ENCODE measurements at places on chromosomes 13 and 19.

DNA sequence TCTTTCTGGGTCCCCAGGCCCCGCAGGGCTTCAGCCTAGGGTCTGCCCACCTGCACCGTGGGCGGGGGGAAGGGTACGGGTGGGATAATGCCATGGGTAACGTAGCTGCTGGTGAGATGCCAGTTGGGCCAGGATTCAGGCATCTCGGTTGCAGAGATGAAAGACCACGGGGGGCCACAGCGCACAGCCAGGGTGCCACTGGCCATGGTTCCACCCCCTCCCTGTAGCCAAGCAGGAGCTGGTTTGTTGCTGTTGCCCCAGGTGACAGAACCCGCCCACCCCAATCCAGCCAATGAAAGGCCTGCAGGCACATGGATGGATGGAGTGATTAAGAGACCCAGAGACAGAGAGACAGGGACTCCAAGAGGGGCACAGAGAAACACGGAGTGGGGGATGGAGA, 1.0 kb upstream of the CGB7 start:
- H3K36me3 ChIP-seq: no peaks in the 10 kb centered on the region
- no peak overlapping the region for H3K27ac ChIP-seq
- H3K4me3 ChIP-seq: no peak overlapping the region
- no peaks in the 10 kb centered on the region for H3K27me3 ChIP-seq
- H3K4me1 ChIP-seq: peaks cover 23% of the 10 kb centered on the region

DNA sequence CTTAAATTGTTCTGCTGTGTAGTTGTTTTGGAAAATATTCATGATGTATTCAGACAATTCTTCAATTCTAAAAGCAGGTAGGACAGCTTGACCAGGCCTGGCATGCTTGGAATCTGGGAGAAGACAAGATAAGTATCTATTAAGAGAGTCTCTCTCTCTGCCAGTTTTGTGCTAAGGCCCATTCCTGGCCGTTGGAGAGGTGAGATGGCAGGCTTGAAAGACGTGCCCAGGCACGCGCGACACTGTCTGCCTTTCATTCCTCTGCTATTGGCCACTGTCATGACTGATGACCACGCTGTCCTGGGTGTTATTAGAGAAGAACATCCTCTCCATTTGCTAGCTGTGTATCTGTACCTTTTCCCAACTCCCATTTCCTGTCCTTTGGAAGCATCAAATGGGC, 90.3 kb downstream of the LHFPL6 start:
- DNase-seq: no peak
- H3K4me1 ChIP-seq: peaks cover 4% of the 10 kb centered on the region
- no peak overlapping the region for H3K4me3 ChIP-seq

DNA sequence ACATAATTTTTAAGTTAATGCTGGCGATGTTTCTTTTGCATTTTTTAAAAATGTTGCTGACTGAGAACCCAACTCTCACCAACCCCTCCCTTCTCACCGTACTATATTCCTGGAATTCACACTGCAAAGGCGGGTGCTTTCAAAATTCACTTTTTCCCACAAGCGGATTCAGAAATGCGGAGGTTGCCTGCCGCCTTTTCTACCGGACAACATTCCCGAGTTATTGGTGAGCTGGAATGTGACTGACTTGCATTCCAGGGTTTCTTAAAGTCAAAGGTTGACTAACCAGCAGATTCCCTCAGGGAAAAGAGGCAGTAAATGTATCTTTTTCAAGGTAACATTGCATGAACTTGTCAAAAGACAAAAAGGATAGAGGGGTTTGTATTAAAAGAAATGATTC, 113.3 kb downstream of the RAB20 start:
- no peak overlapping the region for H3K4me3 ChIP-seq
- peaks cover 36% of the 10 kb centered on the region for H3K4me1 ChIP-seq
- peak; percentile 98 for DNase-seq
- H3K36me3 ChIP-seq: peaks cover 72% of the 10 kb centered on the region

DNA sequence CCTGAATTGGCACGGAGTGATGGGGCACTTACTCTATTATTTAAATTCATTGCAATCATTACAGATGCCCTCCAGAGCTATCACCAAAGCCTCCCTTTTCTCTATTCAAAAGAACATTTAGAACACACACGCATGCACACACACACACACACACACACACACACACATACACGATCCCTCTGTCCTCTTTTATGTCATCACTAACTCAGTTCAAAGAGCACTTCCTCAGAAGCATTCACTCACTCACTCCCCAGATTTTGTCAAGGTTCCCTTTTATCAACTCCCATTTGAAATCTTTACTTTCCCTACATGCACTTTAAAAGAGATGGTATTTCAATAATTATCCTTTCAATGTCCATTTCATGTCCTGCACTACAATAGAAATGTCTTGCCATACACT, 22.4 kb upstream of the IGFL4 start:
- H3K4me3 ChIP-seq: no peak overlapping the region
- H3K27ac ChIP-seq: no peak overlapping the region
- peaks cover 15% of the 10 kb centered on the region for H3K4me1 ChIP-seq
- H3K27me3 ChIP-seq: peaks cover 13% of the 10 kb centered on the region
- no peaks in the 10 kb centered on the region for H3K36me3 ChIP-seq

GRCh38 chr13:101978552-101979315, 423.1 kb downstream of the FGF14 start:
- no peaks in the 10 kb centered on the region for H3K27me3 ChIP-seq
- no peak overlapping the region for H3K27ac ChIP-seq
- H3K36me3 ChIP-seq: no peaks in the 10 kb centered on the region
- DNase-seq: no peak

GRCh38 chr19:32677657-32678056, 2.0 kb downstream of the RGS9BP start:
- peaks cover 6% of the 10 kb centered on the region for H3K36me3 ChIP-seq
- H3K27me3 ChIP-seq: peaks cover 33% of the 10 kb centered on the region
- H3K27ac ChIP-seq: no peak overlapping the region
- no peak for DNase-seq

- DNase-seq: no peak
- no peaks in the 10 kb centered on the region for H3K36me3 ChIP-seq
- H3K27ac ChIP-seq: no peak overlapping the region
- H3K4me3 ChIP-seq: no peak overlapping the region
- H3K4me1 ChIP-seq: no peaks in the 10 kb centered on the region
Observed at GRCh38 chr13:103192511-103193135, 126.4 kb upstream of the SLC10A2 start.

- peak; percentile 88 for DNase-seq
- peaks cover 33% of the 10 kb centered on the region for H3K4me1 ChIP-seq
- H3K4me3 ChIP-seq: no peak overlapping the region
- H3K27ac ChIP-seq: peak overlapping the region; percentile 69
- H3K27me3 ChIP-seq: no peaks in the 10 kb centered on the region
Observed at GRCh38 chr19:43562698-43563241, 12.6 kb downstream of the XRCC1 start.

DNA sequence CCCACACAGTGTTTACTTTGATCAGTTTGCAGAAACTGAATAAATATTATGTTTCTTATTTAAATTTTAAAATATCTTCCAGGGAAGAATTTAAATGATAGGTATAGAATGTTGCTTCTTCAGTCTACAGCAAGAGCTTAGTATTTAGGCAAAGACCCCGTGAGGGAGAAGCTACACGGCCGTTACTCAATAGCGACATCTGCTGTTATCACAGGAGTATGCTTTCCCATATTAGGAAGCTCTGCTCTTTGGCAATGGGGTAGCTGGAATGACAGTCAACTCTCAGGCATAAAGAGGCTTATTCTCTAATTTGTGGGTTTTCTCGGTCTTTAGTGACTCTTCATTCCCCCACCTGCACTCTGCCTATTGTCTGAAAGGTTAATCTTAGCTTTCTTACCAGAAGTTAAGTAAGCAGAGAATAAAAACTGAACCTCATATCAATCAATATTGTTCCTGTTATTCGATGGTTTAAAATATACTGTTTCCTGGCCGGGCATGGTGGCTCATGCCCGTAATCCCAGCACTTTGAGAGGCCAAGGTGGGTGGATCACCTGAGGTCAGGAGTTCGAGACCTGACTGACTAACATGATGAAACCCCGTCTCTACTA, 13.2 kb upstream of the LHFPL6 start:
- H3K36me3 ChIP-seq: no peaks in the 10 kb centered on the region
- no peaks in the 10 kb centered on the region for H3K4me1 ChIP-seq
- H3K27me3 ChIP-seq: no peaks in the 10 kb centered on the region
- DNase-seq: peak; percentile 25
- H3K27ac ChIP-seq: no peak overlapping the region

DNA sequence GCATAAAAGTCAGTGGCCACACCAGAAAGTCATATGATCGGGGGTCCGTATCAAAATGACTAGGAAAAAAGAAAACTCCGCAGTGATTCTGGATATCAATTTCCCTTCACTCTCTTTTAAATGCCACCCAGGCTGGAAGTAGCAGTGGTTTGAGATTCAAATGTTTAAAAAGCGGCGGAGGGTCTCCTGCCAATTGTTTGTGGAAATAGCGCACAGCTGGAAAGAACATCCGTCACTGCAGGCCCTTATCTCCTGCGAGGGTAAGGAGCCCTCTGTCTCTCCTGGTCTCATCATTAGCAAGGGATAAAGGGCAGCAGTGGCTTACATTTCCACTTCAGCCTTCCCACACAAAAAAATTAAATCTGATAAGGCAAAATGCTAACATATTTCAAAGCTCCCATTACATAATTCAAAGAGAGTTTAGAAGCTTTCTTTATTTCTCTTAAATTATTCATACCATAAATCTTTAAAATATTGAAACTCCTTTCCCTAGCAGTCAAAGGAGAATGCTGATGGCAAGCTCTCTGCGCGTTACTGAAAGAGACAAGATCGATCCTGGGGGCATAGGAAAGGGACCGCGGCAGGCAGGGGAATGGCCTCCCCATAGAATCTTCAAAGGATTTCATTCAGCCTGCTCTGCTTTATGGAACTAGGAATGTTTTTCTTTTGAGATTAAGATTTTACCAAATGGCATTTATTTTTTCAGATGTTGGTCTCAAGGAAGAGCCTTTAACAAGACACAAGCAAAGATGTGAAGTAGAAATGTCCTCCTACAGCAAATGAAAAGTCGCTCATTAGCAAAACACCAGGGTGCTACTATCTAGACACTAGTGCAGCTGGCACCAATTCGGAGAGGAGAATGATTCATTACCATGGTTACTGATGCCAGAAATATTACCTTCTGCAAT, 35.0 kb downstream of the AMER2 start:
- H3K27ac ChIP-seq: no peak overlapping the region
- DNase-seq: no peak
- H3K4me1 ChIP-seq: no peaks in the 10 kb centered on the region

GRCh38 chr19:38162094-38162493, 61.9 kb downstream of the DPF1 start:
- DNase-seq: no peak
- H3K36me3 ChIP-seq: peaks cover 49% of the 10 kb centered on the region
- no peaks in the 10 kb centered on the region for H3K4me1 ChIP-seq
- H3K27me3 ChIP-seq: no peaks in the 10 kb centered on the region
- H3K27ac ChIP-seq: no peak overlapping the region

- DNase-seq: no peak
- H3K27ac ChIP-seq: no peak overlapping the region
- H3K4me1 ChIP-seq: peaks cover 39% of the 10 kb centered on the region
Observed at GRCh38 chr13:40273253-40274025, 393.0 kb downstream of the FOXO1 start.

- H3K4me1 ChIP-seq: peaks cover 31% of the 10 kb centered on the region
- H3K4me3 ChIP-seq: no peak overlapping the region
- peaks cover 32% of the 10 kb centered on the region for H3K36me3 ChIP-seq
Observed at GRCh38 chr19:46926170-46927071, 65.6 kb downstream of the ARHGAP35 start.

GRCh38 chr13:95557013-95557412, 4.5 kb downstream of the CLDN10 start:
- H3K4me3 ChIP-seq: no peak overlapping the region
- no peak for DNase-seq
- no peaks in the 10 kb centered on the region for H3K36me3 ChIP-seq
- no peak overlapping the region for H3K27ac ChIP-seq
- no peaks in the 10 kb centered on the region for H3K4me1 ChIP-seq

- no peaks in the 10 kb centered on the region for H3K36me3 ChIP-seq
- no peak overlapping the region for H3K4me3 ChIP-seq
- DNase-seq: no peak
- H3K27ac ChIP-seq: no peak overlapping the region
- peaks cover 25% of the 10 kb centered on the region for H3K4me1 ChIP-seq
Observed at GRCh38 chr19:10009714-10010224, 535 bp downstream of the COL5A3 start.

DNA sequence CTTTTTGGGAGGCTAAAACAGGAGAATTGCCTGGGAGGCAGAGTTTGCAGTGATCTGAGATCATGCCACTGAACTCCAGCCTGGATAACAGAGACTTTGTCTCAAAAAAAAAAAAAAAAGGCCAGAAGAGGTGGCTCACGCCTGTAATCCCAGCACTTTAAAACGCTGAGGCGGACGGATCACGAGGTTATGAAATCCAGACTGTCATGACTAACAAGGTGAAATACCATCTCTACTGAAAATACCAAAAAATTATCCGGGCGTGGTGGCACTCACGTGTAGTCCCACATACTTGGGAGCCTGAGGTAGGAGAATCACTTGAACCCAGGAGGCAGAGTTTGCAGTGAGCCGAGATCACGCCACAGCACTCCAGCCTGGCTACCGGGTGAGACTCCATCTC, 39.9 kb downstream of the ZNF611 start:
- H3K27ac ChIP-seq: no peak overlapping the region
- H3K36me3 ChIP-seq: no peaks in the 10 kb centered on the region
- H3K4me1 ChIP-seq: peaks cover 5% of the 10 kb centered on the region
- no peaks in the 10 kb centered on the region for H3K27me3 ChIP-seq
- H3K4me3 ChIP-seq: no peak overlapping the region

DNA sequence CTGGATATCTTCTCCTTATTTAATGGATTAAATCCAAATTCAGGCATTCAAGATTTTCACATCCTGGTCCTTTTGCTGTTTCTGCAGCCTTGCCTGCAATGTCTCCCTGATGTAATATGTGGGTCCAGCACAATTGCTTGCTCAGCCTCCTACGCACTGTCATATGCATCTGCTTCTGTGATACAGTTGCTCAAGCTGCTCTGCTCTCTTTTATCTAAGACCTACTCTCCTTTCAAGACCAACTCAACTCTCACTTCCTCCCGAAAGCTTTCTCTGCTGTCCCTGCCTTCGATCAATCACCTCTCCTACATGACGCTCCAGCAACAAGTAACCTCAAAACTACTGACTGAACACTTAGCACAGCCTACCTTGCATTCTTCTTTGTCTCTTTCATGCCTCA, 138.2 kb downstream of the DCLK1 start:
- DNase-seq: no peak
- H3K36me3 ChIP-seq: no peaks in the 10 kb centered on the region
- H3K27ac ChIP-seq: no peak overlapping the region
- H3K4me1 ChIP-seq: no peaks in the 10 kb centered on the region
- no peak overlapping the region for H3K4me3 ChIP-seq

GRCh38 chr13:112741835-112742570, 52.2 kb downstream of the ATP11A start:
- H3K4me3 ChIP-seq: no peak overlapping the region
- peaks cover 24% of the 10 kb centered on the region for H3K4me1 ChIP-seq
- DNase-seq: no peak
- no peaks in the 10 kb centered on the region for H3K36me3 ChIP-seq
- H3K27ac ChIP-seq: no peak overlapping the region

All from SJSA1 (cell line).